ENCODE measurements at places on chromosomes 11 and 22.
A peak's percentile ranks its signal among the peaks of the same experiment; 100 is the strongest.

DNA sequence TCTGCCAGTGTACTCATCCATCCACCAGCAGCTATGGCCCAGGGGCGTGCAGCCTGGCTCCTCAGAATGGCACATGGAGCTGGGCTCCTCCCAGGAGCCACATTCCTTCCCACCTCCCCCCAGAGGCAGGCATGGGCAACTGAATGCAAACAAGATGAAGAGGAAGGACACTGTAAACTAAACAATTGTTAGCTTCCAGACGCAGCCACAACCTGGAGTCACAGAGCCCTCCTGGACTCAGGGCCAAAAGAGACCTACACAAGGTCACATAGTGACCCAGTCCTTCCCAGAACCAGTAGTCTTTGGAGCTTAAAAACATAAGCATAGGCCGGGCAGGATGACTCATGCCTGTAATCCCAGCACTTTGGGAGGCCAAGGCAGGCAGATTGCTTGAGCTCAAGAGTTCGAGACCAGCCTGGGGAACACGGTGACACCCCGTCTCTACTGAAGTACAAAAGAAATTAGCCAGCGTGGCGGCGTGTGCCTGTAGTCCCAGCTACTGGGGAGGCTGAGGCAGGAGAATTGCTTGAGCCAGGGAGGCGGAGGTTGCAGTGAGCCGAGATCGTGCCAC, 30.7 kb upstream of the CLDN5 start:
- DNase-seq = no peak

GRCh38 chr11:75896843-75897419, 81.9 kb downstream of the UVRAG start:
- DNase-seq = no peak

DNA sequence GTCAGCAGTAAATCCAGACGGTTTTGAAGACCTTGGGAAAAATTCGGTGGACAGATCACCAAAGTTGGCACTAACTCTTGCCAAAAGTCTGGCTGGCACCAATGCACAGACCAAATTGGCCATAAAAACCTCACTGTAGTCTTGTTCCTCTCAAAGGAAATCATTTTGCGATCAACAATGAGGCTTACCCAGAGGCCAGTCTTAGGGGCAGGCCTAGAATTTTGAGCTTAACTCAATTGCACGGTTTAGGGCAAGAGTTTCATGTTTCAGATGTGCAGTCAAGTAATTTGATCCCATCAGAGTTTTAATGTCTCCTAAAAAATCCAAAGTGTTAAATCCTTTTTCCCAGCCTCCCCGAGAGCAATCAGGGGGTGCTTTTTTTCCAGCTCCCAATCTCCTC, 19.0 kb downstream of the MPPED2 start:
- DNase-seq = no peak

GRCh38 chr22:43928908-43929307, 5.3 kb downstream of the PNPLA3 start:
- DNase-seq = no peak

DNA sequence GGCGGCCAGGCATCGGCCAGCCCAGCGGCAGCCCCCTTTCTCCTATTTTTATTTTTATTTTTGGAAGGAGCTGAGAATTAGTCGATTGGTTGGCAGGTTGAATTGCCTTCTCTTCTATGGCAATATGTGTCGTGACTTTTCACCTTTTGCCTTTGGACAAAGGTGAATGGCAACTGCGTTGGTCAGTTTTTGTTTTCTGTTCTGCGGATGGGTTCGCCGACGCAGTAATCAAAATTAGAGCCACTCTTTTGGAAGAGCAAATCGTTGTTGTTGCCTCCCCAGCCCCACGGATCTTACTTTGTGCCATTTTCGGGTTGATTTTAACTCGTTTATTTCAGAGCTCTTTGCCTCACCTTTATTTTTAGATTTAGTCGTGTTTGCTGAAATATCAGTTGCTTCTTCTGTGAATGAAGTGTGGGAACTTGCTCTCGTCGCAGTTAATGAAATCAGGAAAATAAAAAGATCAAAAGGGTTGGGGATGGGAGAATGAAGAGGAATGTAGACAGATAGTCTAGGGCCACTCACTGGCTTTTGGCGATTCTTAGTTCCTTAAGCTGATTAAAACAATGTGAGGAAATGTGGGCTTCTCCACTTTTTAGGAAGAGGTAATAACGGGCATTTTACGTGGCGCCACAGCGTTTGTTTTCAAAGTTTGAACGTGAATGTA, 1.6 kb downstream of the CECR2 start:
- DNase-seq = no peak

DNA sequence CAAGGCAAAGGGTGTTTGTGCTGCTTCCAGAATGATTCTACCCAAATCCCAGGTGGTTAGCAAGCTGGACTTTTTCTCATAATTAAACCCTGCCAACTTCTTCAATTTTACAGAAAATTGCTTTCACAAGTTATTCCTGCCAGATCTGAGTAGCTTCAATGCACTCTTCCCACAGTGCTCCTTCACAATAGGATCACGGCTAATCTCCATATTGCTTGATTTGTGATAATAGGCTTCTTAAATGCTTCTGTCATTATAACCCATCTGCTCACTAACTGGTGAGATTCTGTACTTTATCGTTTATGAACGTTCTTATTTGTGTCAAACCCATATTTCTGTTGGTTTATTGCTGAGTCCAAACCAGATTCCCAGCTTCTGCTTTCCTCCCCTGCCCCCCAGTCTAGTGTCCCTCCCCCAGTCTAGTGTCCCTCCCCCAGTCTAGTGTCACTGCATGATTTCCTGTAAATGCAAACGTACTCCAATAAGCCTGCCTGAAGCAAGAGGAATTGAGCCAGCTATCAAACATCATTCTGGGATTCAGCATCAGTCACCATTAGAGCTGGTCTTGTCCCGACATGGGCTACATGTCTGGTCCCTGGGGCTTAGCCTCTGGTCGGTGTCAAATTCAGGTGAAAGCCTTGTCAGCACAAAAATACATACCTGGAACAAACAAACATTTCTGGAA, 14.0 kb downstream of the MMP3 start:
- no peak for DNase-seq

- DNase-seq = no peak
Measured at GRCh38 chr11:120121914-120122473, 15.9 kb downstream of the TRIM29 start.

DNA sequence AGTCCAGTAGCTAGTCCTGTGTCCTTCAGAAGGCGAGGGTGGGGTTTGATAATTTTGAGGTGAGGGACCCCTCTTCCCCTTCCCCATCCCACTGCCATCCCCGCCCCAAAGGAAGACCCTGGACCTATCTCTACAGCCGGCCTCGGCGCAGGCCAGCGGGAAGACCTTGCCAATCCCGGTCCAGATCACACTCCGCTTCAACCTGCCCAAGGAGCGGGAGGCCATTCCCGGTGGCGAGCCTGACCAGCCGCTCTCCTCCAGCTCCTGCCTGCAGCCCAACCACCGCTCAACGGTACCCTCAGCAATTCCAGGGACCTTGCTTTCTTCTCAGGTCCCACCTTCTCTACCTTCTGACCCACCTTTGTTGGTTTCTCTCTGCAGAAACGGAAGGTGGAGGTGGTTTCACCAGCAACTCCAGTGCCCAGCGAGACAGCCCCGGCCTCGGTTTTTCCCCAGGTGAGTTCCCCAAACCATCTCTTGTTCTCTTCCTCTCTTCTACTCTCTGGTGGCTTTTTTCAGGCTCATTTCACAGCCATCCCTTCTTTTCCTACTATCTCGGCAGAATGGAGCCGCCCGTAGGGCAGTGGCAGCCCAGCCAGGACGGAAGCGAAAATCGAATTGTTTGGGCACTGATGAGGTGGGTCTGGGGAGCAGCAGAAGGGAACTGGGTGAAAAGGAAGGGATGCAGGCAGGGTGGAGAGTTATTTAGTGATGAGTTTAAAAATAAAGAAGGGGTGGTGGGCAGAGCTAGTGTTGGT, 1.3 kb downstream of the KAT5 start:
- no peak for DNase-seq

- DNase-seq = peak; percentile 49
Measured at GRCh38 chr11:14974515-14975251, 2.5 kb upstream of the CALCA start.

- DNase-seq = no peak
Measured at GRCh38 chr11:1547467-1548098, 24.5 kb downstream of the DUSP8 start.

DNA sequence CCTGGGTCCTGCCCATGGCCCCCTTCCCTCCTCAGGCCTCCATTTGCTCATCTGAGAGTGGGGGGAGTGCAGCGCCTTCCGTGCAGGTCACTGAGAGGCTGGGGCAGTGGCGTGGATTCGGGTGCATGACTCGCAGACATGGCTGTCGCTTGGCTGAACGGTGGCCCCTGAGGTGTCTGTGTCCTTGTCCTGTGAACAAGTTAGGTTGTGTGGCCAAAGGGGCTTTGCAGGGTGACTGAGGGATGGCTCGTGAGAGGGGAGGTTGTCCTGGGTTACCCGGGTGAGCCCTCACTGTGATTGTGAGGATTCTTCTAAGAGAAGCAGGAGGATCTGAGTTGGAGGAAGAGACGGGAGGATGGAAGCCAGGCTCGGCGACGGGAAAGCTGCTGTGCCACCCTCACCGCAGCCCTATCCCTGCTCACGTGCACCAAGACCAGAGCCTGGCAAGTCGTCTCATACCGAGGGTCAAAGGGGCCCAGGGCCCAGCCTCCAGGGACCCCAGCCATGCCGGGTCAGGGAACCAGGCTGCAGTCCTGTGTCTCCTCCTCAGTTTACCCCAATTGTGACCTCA, 79.1 kb downstream of the KCNQ1 start:
- no peak for DNase-seq

DNA sequence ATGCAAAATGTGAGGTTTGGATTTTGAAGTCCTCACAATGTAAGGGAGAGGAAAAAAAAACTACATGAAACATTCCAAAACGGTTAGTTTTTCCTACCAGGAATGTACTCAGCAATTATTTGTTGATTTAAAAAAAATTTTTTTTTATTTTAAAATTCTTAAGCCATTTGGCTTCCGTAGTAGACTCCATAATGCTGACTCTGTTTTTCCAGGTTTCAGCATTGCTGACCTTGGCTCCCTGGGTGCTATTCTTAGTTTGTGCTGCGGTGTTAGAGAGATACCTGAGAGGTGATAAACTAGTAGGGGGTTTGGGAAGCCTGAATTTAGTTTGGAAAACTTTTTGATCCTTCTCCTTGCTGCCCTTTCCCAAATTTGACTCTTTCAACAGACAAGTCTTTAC, 10.6 kb downstream of the STT3A start:
- no peak for DNase-seq

DNA sequence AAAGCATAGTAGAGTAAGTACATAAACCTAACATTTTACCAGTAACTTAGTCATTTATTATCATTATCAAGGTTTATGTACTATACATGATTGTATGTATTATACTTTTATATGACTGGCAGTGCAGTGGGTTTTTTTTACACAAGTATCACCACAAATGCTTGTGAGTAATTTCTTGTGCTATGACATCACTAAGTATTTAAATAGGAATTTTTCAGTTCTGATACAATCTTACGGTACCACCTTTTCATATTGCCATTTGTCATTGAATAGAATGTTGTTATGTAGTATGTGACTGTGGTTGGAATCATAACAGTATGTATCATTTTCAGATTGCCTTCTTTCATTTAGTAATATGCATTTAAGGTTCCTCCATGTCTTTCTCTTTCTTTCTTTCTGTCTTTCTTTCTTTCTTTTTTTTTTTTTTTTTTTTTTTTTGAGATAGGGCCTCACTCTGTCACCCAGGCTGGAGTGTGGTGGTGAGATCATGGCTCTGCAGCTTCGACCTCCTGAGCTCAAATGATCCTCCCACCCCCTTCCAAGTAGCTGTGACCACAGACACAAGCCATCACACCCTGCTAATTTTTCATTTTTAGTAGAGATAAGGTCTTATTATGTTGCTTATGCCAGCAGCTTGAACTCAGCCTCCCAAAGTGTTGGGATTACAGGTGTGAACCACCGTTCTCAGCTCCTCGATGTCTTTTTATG, 18.6 kb downstream of the ATM start:
- DNase-seq = no peak

GRCh38 chr11:75576499-75576918, 14.5 kb downstream of the SERPINH1 start:
- no peak for DNase-seq

- no peak for DNase-seq
Measured at GRCh38 chr11:61969838-61970662, 2.6 kb upstream of the FTH1 start.

- no peak for DNase-seq
Measured at GRCh38 chr11:69914286-69915150, 95.3 kb upstream of the FGF3 start.

GRCh38 chr11:2513441-2513840, 68.6 kb downstream of the KCNQ1 start:
- DNase-seq = no peak

DNA sequence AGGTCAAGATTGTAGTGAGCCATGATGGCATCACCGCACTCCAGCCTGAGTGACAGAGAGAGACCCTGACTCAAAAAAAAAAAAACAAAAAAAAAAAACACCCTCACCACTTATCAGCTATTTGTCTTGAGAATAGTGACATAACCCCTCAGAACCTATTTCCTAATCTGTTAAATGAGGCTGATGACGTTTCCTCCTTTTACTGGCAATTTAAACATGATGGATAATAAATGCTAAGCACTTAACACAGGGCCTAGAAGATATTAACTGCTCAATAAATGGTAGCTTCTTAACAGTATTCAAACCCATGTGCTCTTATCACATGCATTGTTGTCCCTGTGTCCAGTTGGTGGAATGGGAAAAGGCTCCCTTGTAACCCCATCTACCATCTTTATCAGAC, 34.6 kb downstream of the LIMK2 start:
- DNase-seq = no peak

- DNase-seq = no peak
Measured at GRCh38 chr11:1451781-1452470, 34.7 kb downstream of the MOB2 start.

DNA sequence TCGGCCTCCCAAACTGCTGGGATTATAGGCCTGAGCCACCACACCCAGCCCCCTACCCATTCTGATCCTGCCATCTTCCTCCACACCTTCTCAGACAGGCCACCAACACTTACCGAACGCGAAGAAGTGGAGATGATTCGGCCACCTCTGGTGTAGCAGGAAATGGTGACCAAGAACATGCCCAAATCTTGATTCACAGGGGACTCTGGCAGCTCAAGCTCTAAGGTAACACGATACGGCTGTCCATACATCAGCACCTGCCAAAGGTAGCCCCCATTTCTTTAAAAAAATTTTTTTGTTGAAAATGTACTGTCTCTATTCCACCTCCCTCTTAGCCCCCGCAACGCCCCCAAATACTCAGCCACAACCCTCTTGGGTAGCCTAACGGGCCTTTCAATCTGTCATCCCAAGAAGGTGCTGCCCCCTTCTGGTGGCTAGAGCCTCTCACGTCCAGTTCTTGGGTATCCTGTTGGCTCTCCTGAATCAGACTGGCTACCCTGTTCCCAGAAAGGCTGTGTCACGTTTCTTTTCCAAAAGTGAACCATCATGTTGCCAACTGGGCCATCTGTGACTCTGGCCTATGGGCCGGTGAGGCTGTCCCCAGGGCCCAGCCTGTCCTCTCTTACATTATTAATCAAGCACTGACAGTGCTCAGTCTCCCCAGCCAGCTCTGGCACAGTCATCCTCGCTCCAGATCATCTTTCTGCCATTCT, 5.3 kb upstream of the LRRN4CL start:
- no peak for DNase-seq

DNA sequence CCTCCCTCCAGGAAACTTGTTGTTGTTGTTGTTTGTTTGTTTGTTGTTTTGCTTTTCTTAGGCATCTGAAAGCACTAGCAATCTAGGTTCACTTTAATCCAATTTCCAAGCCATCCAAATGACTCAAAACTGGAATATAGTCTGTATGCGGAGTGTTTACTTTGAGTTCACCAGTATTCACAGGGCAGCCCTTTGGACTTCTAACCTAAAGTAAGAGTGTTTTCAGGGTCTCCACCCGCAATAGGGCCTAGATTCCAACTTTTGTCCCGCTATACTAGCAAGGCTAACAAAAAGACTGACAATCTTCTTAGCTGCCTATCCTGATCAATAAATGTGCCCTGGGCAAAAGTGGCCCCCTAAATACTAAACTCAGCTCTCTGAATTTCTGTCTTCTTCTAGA, 13.6 kb downstream of the PGM2L1 start:
- DNase-seq = no peak

All from stimulated activated CD8-positive, alpha-beta memory T cell treated with anti-CD3 and anti-CD28 coated beads, Interleukin-15, amount 100 ng/mL, for 48 hours (primary cell).